ENCODE measurements at places on chromosomes 6 and 20. TPM values are rescaled to one million over a fixed set of nuclear protein-coding genes. Genes with fewer than 3 reads are reported as not detected.

TFAP2B gene
- total RNA-seq: not detected

WFDC2 gene
- not detected for total RNA-seq

DNA sequence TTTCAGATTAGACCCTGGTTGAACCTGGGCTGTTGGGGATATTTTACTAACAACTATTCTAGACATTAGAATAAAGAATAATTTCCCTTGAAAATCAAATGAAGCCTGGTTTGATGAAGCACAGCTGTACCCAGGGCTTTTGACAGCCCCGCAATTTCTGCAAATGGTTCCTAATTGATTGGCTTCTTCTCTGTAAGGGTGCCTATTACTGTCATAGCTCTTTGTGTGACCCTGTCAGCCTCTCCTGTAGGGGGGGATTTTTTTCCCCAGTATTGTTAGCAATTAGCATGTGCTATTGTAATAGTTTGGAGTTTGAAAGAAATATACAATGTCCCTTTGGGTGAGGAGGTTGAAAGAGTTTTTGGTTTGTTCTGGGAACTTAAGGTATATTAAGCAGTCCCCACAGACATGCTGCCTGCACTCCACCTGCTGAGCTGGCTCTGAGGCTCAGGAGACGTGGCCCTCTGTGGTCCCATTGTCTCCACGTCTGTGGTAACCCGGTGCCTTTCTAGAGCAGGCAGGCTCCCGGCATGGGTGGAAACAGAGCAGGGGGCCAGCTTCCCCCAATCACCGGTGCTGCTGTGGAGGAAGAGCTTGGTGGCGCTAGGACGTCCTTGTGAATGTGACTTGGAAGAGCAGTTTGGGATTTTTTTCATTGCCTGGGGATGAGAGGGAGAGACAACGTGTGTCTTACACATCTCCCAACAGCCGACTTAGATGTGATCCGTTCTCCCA is 47.3 kb upstream of the CLDN20 start:
- no peak for DNase-seq

RIPOR3 gene
- not detected for total RNA-seq

DNA sequence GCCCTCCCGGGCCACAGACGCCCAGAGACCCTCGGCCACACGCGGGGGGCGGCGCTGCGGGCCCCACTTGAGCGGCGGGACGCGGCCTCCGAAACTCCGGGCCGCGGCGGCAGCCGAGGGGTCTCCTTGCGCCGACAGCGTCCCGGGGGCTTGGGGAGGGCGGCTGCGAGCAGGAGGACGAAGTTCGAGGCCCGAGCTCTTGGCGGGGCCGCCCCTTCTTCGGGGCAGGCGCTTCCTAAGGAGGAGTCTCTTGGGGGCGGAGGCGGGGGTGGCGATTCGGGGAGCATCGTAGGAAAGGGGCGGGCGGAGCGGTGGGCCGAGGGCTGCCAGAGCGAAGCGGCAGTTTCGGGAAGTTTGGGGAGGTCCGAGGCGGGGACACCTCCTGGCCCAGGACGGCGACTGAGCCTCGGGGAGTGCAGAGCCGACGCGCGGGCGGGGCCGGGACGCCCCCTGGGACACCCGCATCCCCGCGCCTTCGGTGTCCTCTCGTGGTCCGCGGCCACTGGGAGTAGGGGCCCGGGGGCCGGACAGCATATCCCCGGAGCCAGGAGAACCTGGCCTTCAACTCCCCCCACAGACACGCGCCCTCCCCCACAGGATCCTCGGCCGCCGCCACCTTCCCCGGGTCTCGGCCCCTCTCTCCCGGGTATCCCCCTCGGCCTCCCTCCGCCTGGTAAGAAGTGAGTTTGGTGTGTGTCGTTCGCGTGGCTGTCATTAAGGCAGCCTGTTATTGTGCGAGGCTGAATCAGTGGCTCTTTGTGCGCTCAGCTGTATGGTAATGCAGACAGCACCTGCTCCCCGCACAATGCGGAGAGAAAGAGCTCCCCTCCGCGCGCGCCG is 613 bp upstream of the DLL1 start:
- no peak for DNase-seq

GRCh38 chr6:22717915-22718314 is 148.5 kb downstream of the HDGFL1 start:
- no peak for DNase-seq

- no peak for DNase-seq
Observed at GRCh38 chr20:59579404-59580145, 24.8 kb upstream of the PHACTR3 start.

DNMT3B gene
- 4.0 TPM for total RNA-seq

DNA sequence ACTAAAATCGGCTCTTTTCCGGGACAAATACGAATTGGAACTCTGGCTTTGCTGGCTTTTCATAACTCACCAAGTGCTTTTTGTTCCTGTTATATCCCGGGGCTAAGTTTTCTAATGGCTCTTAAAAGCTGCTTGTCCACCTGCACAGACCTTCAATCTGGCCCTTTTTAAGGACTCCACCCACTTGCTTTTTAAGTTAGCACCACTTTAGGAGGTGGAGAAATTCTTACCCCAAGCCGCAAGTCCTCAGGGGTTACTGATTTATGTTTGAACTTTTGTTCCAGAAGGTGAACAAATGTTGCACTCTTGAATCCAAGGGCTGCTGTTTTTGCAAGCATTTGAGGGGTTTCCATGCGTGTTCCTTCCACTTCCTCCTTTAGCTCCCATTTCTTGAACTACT is 37.8 kb downstream of the FAM184A start:
- no peak for DNase-seq

- DNase-seq: no peak
Observed at GRCh38 chr20:23286346-23286745, 64.2 kb upstream of the NXT1 start.

PRDM13 gene
- total RNA-seq: not detected

DNA sequence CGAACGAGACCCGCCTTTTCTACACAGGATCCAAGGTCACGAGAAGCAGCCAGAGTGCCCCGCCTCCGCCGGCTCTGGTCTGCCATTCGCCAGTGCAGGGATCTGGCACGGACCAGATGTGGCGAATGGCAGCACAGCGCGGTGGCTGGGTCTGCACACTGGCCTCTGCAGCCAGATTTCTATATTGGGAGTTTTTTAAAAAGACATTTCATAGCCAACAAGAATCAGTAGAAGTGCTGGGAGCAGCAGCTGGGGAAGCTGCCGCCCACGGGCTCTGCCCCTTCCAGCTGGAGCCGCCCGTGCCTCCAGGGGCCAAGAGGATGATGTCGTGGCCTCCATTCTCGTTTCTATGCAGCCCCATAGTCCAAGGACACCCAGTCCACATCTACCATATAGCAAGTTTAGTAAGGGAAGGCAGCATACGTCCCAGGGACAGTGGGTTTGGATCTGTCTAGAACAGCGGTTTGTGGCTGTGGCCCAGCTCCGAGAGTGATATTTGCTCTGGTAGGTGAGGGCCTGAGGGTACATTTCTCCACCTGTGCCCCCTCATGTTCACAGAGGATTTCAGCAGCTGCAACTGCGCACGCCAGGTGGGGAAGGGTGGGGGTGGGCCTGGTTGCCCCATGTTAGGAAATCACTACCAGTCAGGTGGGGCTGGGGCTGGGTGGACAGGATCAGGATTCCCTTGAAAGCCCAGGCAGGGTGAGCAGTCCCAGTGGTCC is 333.7 kb downstream of the ZFAND3 start:
- DNase-seq: no peak

DNA sequence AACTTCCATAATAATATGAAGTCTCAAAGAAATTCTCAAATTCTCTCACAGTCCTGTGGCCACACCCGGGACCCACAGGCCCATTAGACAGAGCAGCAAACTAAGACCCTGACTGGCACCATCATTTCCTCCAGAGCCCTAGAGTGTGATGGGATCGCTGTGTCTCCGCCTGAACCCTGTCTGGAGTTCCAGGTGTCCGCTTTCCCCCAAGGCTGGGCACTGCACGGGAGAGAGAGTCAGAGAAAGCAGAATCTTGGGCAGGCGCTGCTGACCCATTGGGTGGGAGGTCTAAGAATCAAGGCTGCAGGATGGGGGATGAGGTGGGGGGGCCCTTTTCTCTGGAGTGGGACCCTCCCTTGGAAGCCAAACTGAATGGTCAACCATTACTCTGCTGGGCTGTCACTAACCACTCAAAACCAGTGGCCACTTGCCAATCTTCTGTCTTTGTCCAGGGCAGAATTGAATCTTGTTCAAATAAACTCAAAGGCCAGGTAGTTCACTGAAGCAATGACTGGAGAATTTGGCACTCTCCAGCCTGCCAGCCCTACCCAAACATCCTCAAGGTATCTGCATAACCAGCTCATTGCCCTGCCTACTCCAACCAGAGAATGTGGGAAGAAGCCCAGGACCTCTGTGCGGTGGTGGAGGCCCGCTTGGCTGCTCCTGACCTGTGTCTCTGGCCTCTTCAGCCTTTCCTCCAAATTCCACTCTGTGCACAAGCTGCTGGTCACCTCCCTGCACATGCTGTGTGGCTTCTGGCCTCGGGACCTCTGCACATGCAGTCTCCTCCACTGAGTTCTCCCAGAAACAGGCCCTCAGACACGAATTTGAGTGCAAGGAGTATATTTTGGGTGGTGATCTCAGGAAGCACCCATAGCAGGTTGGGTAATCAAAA is 141.1 kb downstream of the CEBPB start:
- DNase-seq: no peak

DNA sequence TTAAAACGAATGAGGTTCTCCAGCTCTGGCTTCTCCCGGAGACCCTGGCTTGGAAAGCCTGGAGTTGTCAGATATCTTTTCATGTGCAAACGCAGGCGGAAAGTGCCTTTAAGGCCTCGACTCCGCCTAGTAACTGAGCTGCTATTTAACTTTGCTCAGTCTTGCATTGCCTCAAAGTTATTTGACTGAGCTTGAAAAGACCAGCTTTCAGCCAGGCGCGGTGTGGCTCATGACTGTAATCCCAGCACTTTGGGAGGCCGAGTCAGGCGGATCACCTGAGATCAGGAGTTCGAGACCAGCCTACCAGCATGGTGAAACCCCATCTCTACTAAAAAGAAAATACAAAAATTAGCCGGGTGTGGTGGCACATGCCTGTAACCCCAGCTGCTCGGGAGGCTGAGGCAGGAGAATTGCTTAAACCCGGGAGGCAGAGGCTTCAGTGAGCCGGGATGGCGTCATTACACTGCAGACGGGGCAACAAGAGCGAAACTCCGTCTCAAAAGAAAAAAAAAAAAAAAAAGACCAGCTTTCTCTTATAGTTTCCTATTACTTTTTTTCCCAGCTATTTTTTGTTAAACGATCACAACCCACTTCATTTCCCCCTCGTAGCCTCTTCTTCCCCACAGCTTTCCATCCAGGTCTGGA is 1.9 kb downstream of the GCNT2 start:
- no peak for DNase-seq

ZNF318 gene
- 5.6 TPM for total RNA-seq

DNA sequence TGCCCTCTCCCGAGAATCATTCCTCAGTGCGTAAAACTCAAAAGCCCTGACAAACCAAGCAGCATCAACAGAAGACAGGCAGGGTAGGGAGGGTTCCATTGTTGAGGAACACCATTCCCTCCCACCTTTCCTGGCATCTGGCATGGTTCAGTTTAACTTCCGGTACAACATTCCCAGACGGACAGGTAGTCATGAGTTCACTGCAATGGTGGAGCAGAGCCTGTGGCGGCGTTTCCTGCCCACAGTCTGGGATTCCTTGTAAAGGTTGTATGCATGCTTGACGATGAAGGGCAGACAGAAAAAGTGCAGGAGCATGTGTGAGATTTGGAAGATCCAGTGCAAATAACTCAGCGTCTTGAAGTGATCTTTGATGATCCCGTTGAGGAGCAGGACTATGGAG is 42.3 kb downstream of the PIM1 start:
- DNase-seq: no peak

GRCh38 chr6:66628917-66629316 is 921.9 kb upstream of the EYS start:
- no peak for DNase-seq

DCDC2 gene
- total RNA-seq: not detected

Data from pulmonary artery endothelial cell (primary cell).